NCI-H187 (cell line): ENCODE measurements at places on chromosomes 12 and 14.

DNA sequence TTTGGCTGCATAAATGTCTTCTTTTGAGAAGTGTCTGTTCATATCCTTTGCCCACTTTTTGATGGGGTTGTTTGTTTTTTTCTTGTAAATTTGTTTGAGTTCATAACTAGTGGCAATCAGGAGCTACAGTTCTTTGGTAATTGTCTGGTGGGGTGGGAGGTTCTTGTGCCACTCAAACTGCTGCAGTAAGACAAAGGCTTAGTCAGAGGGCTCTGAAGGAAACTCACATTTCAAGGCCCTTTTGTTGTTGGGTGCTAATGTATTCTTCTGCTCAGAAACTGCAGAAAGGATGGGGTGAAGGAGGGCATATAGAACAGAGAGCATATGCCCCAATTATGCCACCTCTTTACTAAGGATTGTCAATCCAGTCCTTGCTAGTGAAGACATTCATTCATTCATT is 21.9 kb downstream of the MYRFL start:
- DNase-seq, result no peak

GRCh38 chr12:105978686-105979085 is 160.1 kb downstream of the NUAK1 start:
- DNase-seq, result no peak

- DNase-seq, result no peak
Observed at GRCh38 chr12:88634008-88634407, 53.7 kb upstream of the KITLG start.

GRCh38 chr12:91327131-91327530 is 144.5 kb upstream of the DCN start:
- DNase-seq, result no peak

GRCh38 chr12:130137040-130138018 is 24.9 kb upstream of the FZD10 start:
- DNase-seq, result no peak

GRCh38 chr12:6207259-6207925 is 7.2 kb downstream of the CD9 start:
- no peak for DNase-seq

GRCh38 chr12:15541996-15542631 is 219.8 kb downstream of the PTPRO start:
- DNase-seq, result no peak
